ENCODE measurements at places on chromosomes 5 and 9.

- DNase-seq = peak; percentile 74
Measured at GRCh38 chr9:87445646-87446045, 52.0 kb upstream of the DAPK1 start.

- DNase-seq = no peak
Measured at GRCh38 chr5:178383301-178383918, 150.8 kb upstream of the PHYKPL start.

GRCh38 chr9:121434969-121435368 is 64.7 kb downstream of the GGTA1 start:
- DNase-seq = no peak

GRCh38 chr5:7518947-7519560 is 123.1 kb downstream of the ADCY2 start:
- DNase-seq = no peak

DNA sequence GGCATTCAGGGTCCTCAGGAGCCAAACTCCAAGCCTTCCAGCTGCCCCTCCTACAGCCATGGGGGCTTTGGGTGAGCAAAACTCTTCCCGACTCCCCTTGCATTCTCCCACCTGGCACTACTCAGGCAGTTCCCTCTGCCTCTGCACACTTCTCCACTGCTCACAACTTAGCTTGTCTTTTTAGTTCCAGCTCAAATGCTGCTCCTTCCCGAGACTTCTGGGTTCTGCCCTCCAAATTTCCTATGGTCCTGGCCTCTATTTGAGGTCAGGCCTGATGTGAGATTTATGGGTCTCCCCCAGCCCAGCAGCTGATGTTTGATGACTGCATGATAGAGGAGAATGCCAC is 5.7 kb upstream of the SLC25A48 start:
- DNase-seq = no peak

- no peak for DNase-seq
Measured at GRCh38 chr9:88818495-88819201, 172.6 kb upstream of the S1PR3 start.

DNA sequence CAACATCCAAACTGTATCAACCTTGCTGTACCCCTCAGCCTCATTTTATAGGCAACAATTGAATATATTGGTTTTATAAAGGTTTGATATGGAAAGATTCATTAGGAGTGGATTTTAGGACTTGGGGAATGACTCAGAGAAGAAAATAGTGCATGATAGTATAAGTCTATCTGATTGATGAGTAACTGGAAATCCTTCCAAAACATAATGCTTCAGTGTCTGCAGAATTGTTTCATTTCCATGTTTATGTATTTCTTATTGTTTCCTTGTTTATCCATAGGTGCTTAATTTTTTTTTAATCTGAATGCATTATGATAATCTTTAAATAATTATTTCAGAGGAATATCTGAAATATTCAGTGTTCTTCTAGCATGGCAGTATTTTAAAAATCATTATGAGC is 12.6 kb downstream of the JAK2 start:
- DNase-seq = no peak

GRCh38 chr5:94463739-94464138 is 154.7 kb downstream of the KIAA0825 start:
- no peak for DNase-seq

DNA sequence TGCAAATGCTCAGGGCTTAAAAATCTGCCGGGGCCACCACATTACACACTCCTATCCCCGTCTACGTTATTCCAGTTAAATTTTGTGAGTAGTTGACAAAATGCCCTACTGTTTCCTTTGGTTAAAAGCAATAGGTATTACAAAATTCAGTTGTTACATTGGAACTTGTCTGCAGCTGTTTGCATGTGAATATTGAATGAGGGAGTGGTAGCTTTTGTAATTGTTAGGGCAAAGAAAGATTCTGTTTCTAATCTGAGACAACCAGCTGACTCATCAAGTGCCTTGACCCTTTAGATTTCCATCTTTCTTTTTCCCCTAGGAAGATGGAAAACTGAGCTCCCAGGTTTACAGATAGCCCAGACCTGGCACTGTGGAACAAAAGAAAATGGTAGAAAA is 30.2 kb downstream of the MAML1 start:
- no peak for DNase-seq

GRCh38 chr5:131950706-131951105 is 5.2 kb upstream of the MEIKIN start:
- DNase-seq = no peak

GRCh38 chr5:14954616-14955343 is 83.2 kb upstream of the ANKH start:
- no peak for DNase-seq

- DNase-seq = no peak
Measured at GRCh38 chr9:133606708-133607025, 2.5 kb downstream of the FAM163B start.

DNA sequence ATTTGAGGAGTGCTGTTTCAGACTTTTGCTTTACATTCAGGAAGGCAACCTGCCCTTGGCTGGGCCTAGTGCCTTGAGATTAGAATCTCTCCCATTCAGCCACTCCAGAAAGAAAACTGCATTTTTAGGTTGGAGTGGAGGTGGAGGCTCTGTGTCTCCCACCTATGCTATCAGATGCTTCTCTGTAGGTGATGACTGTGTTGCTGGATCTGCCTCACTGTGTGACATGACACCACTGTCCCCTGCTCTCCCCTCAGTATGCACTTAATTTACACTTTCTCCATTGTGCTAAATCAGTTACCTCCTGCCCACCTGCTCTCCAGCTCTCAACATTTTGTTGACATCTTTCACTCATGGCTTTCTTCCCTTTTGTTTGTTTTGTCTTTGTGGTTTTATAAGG is 265.8 kb downstream of the TENT4A start:
- DNase-seq = no peak

DNA sequence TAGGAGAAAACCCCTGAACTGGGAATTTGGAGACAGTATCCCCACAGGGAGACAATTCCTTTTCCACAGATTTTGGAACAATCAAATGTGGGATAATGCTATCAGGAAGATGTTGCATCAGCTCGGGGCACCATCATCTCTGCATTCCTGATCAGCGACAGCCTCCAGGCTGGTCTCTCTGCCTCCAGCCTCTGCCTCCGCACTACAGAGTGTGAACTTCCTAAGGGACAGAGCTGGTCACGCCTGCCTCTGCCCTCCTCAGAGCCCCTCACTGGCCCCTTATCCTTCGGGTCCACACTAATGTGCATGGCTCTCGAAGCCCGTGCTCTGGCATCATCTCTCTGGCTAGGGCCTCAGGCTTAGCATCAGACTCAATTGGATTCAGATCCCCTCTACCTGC is 8.6 kb downstream of the FOXI1 start:
- DNase-seq = no peak

DNA sequence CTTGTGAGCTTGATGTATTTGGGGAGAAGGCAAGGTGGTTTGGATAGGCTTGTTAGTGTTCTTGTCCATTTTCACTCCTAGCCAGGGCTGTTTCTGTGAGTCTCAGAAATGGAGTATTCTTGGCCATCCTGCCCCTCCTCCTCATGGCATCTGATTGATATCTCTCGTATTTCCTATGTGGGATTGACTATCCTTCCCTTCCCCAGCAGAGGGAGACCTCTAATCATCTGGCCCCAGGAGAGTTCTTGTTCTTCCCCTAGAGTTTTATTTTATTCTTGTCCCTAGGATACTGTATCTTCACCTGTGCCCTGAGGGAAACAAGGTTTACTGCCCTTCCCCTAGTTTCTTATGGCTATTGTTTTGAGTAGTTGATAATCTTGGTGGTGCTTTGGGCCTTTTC is 114.4 kb downstream of the VPS13A start:
- DNase-seq = peak; percentile 2

- no peak for DNase-seq
Measured at GRCh38 chr9:135100241-135100681, 12.8 kb downstream of the OLFM1 start.

- no peak for DNase-seq
Measured at GRCh38 chr5:122252319-122252718, 59.7 kb upstream of the SNCAIP start.

GRCh38 chr5:94228791-94229190 is 389.6 kb downstream of the KIAA0825 start:
- no peak for DNase-seq

DNA sequence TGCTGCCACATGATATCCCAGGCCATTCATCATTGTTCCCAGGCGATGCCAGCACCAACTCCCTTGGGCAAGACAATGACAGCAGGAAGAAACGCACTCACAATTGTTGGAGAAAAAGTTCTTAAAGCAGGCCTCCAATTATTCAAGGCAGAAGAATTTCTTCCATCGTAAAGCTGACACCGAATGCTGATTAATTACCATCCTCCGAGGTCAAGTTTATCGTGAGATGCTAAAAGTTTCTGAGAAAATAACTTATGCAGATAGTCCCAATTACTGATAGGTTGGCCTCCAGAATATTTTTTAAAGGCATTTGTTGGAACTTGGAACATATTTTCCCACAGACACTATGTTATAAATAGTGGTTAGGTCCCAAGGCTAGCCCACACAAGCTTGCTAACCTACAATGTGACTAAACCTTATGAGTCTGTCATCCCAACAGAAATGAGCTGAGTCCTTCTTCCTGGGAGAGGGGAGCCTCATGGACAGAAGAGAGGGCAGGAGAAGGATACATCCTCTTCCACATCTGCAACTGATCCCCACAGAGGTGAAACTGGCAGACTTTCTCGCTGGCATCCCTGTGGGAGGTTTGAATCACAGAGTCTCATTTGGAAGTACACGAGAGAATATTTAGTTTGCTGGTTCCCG is 202.4 kb upstream of the TBC1D2 start:
- DNase-seq = no peak

GRCh38 chr5:98911280-98912040 is 17.3 kb downstream of the CHD1 start:
- no peak for DNase-seq

DNA sequence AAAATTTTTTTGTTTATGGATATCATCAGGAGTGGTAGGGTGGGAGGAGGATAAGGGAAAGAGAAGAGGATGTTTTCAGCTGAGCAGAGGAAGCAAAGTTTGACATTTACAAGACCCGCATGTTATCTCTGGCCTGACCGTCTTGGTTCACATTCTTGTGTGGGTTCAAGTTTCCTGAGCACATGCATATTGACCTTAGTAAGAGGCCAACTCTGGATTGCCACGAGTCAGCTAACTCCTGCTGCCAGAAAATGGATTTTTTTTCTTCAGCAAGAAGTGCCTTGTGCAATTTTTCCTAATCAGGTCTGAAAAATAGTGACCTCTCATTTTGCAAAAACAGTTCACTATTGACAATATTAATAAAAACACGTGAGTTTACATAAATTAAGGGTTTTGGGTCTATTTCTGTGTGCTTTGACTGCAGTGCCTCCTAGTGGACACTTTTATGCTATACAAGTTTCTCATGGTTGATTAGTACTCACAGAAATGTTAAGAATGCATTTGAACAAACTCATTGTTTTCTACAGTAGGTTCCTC is 27.1 kb upstream of the BASP1 start:
- DNase-seq = peak; percentile 50

DNA sequence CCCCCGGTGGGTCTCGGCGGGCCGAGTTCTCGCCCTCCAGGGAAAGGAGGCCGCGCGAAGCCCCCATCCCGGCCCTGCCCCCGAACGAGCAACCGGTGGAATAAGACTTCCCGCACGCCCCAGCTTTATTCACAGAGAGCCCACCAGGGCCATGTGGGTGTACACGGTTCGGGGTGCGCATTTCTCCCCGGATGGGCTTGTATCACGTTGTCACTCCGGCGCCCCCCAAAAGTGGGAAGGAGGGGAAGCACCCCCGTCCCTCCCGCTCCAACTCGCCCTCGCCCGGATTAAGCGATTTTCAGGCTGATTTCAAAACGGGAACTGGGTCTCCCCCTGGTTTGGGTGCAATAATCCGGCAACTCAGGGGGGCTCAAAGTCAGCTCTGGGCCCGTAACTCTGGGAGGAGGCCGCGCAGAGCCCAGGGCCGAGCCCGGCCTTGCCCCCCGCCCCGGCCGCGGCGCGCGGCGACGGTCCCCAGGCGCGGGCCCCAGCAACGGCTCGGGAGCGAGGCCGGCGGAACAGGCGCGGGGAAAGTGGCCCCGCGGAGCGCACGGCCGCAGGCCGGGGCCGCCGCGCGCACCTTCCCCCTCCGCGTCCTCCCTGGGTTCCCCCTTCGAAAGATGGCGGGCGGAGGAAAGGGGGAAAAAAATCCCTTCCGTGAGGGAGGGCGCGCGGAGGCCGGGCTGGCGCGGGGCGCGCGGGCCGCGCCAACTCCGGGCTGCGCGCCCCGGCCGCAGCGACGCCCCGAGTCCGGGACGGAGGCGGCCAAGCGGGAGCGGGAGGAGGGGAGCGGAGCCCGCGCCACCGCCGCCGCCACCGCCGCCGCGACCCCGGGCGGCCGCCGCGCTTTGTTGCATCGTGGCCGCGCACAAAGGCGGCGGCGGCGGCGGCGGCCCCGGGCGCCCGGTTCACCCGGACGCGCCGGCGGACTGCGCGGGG is 644 bp downstream of the BRD3 start:
- DNase-seq = peak; percentile 47

GRCh38 chr9:71677209-71677608 is 91.1 kb downstream of the CEMIP2 start:
- no peak for DNase-seq

DNA sequence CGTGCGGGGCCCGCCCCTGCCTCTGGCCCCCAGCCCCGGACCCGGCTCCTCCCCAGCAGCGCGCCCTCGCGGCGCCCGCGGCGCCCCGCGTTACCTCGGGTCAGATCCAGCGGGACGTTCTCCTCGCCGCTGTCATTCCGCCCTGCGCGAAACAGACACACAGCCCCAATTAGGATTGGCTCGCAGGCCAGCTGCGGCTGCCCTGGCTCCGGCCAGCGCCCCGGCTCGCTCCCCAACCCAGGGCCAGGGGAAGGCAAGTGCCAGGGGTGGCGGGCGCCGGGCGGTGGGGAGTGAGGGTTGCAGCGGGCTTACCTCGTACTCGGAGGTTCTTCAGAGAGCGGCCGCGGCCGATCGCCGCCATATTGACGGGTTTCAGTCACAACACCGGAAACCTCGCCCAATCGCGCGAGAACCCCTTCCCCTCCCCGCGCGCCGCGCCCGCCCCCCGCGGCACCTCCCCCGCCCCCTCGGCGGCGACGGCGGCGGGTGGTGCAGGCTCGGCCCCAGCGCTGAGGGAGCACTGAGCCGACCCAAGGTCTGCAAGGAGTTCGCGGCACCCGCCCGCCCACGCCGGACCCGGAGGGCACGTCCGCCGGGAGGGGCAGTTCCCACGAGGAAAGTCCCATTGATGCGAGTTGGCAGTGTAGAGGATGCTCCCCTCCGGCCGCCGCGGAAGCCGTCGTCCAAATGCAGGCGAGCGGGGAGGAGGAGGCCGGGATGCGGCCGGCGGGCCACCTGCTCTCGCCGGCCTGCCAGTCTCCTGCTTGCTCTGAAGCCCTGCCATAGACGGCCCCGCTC is at the start of gene RICTOR:
Gene RICTOR (minus strand): TSS at position 383 of the 798 bp plus-strand sequence. CDS start 22 bp downstream, at position 361.
- DNase-seq = peak; percentile 92

- peak; percentile 72 for DNase-seq
Measured at GRCh38 chr5:158884827-158885518, 214.7 kb downstream of the EBF1 start.

DNA sequence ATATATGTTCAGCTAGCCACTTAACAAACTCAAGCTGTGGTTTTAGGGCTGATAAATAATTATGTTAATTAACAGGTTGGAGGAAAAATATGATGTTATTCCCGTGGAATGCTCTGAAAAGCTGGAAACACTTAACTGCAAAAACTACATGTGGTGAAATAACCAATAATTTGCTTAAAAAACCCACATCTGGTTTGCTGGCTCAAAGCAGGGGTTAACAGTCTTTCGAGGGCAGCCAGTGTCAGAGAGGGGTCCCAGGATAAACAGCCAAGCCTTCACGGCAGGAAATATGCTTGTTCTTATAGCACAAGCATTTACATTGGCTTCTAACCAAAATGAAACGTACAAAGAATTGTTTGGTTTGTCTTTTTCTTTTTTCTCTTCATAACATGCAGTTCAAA is 254.0 kb upstream of the GAS1 start:
- no peak for DNase-seq
